ENCODE measurements at places on chromosomes 1 and 21. TPM values are rescaled to one million over a fixed set of nuclear protein-coding genes. Genes with fewer than 3 reads are reported as not detected.

GRCh38 chr1:72060466-72061245, 221.7 kb downstream of the NEGR1 start:
- DNase-seq = no peak

The BNIPL gene
- 1.3 TPM for total RNA-seq

DNA sequence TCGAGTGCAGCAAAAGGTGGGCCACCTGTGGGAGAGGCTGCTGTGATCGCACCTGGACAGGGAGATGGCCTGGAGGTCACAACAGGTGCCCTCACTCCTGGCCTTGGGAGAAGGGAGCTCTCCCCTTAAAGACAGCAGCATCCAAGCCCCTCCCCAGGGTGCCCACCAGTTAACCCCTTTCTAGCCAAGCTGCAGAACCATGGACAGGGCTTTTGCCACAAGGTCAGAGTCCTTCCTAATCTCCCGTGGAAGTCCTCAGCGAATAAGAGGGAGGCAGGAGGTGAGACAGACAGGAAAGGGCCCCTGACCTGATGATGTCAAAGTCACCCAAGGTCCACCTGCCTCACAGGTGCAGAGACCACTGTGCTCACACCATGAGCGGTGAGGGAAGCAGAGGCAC, 1.7 kb downstream of the CNTN2 start:
- no peak for DNase-seq

The GFI1 gene
- 74.6 TPM for total RNA-seq

The CR1L gene
- total RNA-seq = not detected

DNA sequence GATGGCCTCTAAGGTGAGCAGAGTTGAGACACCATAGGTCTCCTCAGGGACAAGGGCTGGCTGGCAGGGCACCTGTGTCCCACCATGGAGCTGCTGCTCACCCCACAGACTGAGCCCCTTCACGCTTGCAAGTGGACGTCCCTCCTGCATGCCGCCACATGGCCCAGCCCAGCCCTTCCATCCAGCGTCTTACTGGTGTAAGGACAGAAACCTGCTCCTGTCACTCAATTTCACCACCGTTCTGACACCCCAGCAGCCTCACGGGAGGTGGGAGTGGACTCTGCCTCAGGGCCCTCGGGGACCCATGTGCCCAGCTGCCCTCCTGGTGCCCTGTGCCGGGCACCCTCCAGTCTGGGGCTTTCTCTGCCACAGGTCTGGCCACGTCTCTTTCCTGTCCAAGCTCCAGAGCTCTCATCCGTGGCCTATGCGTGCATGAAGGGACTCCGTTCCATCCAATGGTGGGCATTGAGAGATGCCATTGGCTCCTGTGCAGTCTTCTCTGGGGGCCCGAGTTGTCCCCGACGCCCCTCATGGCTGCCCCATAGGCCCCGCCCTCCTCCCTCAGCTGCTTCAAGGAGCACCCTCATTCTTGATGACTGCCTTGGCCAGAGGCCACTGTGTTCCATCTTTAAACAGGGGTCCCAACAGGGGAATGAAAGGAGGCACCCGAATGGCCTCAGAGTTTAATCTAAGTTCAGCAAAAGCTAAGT, 42.6 kb upstream of the COL6A1 start:
- no peak for DNase-seq

DNA sequence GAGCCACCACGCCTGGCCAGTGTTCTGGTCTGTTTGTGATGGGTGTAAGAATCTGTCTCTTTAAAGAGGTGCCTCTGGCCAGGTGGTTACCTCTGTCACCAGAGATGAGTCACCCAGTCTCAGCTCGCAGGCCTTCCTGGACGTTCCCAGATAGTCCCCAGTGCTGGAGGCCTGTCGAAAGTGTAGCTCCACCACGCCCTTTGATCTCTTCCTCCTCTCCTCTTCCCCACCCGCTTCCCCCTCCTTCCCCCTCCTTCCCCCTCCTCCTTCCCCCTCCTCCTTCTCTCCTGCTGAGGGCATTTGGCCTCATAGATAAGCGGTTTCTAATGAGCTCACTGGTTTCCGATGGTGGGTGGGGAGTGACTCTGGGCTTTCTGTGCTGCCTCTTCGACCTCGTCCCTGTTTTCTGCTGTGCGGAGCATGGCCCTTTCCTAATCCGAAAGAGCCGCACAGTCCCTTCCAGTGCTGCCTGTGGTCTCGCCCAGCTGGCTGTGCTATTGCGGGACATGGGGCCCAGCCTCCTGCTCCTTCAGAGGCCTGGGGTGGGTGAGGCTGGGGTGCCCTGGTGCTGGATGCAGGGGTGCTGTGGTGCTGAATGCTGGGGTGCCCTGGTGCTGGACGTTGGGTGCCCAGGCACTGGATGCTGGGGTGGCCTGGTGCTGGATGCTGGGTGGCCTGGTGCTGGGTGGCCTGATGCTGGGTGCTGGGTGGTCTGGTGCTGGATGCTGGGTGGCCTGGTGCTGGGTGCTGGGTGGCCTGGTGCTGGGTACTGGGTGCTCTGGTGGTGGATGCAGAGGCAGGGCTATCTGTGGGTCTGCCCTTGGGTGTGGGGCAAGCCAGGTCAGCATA, 19.2 kb downstream of the AGPAT3 start:
- DNase-seq = no peak

DNA sequence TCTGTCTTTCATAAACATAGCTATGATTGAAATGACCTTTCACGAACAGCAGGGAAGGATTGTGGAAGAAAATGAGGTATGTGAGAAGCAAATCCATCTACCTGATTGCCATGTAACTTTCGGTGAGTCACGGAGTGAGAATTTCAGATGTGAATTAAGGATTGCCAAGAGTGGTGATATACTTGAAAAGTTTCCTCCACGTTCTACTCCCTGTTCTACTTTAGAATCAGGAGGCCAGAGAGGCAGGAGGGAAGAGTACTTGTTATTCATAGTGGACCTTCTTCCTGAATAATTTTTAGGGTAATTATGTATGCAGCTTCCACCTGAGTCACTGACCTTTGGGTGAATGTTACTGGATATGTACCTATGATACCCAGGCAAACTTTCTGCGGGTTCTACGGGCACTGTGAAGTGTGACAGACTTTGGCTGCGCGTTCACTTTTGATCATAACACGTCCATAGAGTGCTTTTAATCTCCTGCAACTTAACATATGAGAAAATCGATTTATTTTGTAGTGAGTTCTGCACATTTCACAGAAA, 2.6 kb upstream of the KCNE1 start:
- DNase-seq = no peak

DNA sequence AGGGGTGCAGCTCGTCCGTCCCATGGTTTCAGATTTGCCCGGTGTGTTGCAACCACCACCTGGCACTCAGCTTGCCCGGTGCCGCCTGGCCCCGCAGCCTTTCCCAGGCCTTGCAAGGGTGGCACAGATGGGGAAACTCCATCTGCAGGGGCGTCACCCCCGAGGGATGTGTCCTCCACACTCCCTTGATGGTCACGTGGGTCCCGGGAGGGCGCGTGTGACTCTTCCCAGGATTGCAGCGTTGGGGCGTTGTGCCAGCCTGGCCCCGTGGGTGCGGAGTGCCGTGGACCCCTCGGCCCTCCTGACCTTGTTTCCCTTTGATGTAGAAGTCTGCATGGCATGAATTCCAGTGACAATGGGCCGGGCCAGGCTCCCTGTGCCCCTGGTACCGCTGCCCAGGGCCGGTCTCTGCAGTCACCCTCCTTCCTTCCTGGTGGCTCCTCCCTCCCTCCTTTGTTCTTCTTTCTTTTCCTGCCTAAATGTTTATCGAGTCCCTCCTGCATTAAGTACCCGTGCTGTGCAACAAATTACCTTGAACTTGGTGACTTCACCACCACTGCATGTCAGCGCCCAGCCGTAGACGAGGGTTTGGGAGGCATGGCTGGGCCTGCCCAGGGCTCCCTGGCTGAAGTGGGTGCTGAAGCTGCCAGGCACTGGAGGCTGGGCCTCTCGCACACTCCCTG, 22.9 kb downstream of the RRP1 start:
- no peak for DNase-seq

The C1QB gene
- total RNA-seq = 0.20 TPM

GRCh38 chr1:69929308-69930057, 275.9 kb downstream of the LRRC40 start:
- no peak for DNase-seq

- DNase-seq = no peak
Observed at GRCh38 chr1:204295671-204296070, 64.1 kb downstream of the PLEKHA6 start.

GRCh38 chr1:113975211-113975895, 3.9 kb upstream of the OLFML3 start:
- no peak for DNase-seq

GRCh38 chr1:68426594-68426993, 23.2 kb downstream of the RPE65 start:
- DNase-seq = no peak

DNA sequence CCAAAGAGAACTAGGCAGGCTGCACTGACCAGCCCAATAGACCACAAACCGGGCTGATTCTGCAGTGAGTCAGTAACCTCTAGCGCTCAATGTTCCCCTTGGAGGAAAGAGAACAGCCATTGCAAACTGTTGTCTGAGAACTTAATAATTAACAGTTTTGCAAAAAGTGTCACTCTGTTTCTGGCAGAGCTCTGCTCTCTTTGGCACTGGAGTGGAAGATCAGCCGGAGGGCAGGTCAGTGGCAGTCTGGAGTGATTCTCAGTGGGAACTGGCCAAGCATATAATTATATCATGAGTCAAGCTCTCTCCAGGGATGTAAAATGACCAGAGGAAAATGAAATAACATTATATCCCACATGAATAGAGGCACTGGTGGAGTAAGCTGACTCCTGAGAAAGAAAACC, 238.3 kb downstream of the HLX start:
- DNase-seq = no peak

DNA sequence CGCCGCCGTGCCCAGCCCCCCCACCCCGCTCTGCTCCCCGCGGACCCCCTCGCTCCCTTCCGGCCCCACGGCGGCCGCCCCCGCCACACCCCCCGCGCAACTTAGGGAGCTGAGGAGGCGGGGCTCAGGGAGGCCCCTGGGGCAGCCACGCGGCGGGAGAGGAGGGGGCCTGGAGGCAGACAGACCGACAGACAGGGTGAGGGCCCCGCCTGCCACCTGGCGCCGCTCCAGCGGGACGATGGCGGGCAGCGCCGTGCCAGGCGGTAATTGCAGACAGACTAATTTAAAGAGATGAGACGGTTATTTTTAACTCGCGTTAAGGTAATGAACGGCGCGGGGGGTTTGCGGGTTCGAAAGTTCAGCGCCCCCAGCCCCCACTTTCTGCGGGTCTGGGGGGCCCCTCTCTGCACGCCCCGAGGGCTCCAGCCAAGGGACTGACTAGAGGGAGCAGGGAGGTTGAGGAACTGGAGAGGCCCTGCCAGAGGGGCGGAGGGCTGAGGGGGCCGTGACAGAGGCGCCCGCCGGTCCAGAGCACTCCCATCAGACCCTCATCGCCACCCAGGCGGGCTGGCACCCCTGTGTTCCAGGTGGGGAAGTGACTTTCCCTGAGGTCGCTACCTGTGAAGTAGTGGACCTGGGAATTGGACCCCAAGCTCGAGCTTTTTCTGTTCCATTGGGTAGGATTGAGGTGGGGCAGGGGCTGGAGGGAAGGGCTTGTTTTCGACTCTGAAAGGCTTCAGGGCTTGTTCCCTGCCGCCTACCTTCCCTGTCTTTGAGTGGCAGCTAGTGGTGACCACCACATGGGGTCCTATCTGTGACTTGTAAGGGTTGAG, 5.4 kb downstream of the FOXO6 start:
- DNase-seq = peak; percentile 80

- no peak for DNase-seq
Observed at GRCh38 chr1:210855440-210855839, 278.5 kb downstream of the KCNH1 start.

- DNase-seq = no peak
Observed at GRCh38 chr1:44485229-44485933, 80.3 kb downstream of the RNF220 start.

- DNase-seq = no peak
Observed at GRCh38 chr1:175865041-175865766, 121.8 kb upstream of the TNR start.

The FAM110D gene
- not detected for total RNA-seq

DNA sequence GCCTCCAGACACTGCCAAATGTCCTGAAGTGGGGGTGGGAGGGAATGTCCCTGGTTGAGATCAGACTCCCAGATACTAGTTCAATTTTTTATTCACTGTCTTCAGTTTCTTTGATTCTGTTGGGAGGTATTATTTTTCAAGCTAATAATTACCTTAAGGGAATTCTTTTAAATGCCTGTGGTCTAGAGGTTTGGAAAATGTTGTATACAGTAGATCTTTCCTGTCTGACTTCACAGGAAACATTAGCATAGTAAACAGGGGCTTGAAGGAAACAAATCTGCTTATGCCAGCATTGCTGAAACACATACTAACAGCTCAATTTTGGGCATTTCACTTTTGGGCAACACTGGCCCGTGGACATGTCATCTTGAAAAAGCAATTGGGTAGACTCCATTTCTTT, 84.3 kb upstream of the HP1BP3 start:
- DNase-seq = no peak

The LEPR gene
- total RNA-seq = 1.5 TPM

The SLC45A3 gene
- 0.29 TPM for total RNA-seq

DNA sequence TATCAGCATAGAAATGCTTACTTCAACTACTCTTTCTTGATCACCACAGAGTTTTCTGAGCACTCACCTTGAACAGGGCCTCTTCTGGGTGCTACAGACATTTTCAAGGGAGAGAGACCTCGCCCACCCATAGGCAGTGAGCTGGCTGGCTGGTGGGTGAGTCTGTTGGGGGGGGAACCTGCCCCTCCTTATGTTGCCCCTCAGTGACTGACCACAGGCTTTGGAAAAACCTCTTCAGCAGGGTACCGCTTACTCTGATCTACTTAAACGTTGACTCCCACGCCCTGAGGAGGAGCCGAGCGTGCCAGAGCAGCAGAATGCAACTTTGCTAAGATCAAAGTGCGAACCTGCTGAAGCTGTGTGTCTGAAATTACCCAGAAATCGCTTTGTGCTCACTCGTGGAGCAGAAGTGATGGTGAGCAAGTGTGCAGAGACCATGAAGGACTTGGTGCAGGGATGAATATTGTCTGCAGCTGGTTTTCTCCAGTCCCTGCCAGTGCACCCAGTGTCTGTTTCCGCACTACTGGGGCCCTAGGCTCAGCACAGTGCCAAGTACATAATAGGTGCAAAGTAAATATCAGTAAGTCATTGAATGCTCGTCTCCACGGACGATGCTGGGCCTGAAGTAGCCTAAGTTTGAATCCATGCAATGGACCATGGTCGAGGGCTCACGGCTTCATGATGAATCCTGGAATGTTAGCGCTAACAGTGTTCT, 158.7 kb upstream of the IRF2BP2 start:
- no peak for DNase-seq

The FCAMR gene
- total RNA-seq = not detected

The C1orf94 gene
- total RNA-seq = not detected

- DNase-seq = no peak
Observed at GRCh38 chr1:228211531-228212414, 3.9 kb downstream of the OBSCN start.

The PADI1 gene
- not detected for total RNA-seq

The LRRIQ3 gene
- 2.9 TPM for total RNA-seq

The JAM2 gene
- 1.2 TPM for total RNA-seq

The CD1C gene
- total RNA-seq = 0.31 TPM

The HSD3B1 gene
- total RNA-seq = not detected

The DCDC2B gene
- total RNA-seq = 0.11 TPM

All from CD8-positive, alpha-beta memory T cell (primary cell).